ENCODE measurements at places on chromosomes 7 and 10. TPM values are rescaled to one million over a fixed set of nuclear protein-coding genes. Genes with fewer than 3 reads are reported as not detected.

DNA sequence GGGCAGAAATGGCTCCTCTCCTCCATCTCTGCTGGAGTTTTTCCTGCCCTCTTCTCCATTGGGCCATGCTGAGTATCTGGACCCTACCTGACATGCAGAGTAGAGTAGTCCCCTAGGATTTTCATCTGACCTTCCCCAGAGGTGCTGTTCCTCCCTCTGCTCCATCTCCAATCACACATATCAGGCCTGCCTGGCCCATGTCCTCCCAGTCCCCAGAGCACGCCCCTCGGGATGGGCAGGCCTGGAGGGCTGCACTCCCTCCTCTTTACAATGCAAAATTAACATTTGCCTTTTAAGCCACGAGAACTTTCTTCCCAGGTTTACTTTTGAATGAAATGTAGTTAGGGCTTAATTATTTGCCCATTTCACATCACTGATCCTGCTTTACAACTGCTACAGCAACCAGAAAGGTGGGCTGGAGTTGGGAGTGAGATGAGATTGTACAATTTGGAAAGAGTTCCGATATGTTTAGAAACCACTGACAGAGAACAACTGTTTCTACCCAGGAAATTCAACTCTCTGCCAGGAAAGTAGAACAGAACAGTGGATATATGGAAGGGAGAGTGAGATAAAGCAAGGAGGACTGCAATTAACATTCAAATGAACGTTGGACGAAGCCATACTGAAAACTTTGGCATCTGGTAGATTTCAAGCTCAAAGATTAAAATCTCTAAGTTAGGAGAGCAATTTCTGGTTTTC is 184.0 kb upstream of the HABP2 start:
- DNase-seq = no peak

Gene C10orf67
- polyA plus RNA-seq = 2.1 TPM

DNA sequence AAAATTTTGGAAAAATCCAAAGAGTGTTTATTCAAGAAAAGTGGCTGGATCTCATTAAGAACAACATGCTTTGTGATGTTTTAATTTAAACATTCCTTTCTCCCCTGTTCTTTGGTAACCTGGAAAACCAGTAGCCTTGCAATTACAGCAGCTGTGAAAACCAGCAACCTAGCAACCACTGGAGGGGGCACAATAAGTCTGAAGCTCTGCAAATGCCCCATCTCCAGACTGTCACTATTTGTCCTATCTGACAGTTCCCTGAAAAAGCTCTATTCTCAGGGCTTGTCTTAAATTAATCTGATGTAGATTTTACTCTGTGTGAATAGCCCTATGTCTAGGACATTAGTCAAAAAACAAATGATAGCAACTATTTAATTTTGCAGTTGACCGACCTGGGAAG is 137.6 kb upstream of the THSD7A start:
- DNase-seq = no peak

Gene OR9A4
- polyA plus RNA-seq = not detected

- DNase-seq = no peak
These were observed 1.1 kb upstream of the ZNF503 start for GRCh38 chr10:75402486-75403143.

Measured in renal pelvis (tissue), 12 donors.